ENCODE measurements at places on chromosomes 5 and 9.

GRCh38 chr5:111278858-111279504 is 54.8 kb downstream of the CAMK4 start:
- no peak for DNase-seq

DNA sequence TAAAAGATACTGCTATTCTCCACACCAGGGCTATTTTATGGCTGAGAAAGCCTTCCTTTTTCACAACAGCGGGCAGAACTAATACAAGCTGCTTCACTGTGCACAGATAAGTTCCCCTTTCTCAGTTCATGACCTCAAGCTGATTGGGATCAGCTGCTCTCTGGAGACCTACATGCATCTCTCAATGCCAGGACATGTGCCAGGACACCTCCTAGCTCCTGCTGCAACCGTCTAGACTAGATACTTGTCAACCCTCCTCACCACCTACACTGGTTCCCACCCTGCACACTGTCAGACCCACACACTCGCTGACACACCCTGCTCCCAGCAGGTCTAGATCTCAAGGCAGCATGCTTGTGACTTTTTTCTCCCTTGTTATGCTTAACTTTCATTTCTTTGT is 39.8 kb downstream of the STARD4 start:
- no peak for DNase-seq

GRCh38 chr9:137682428-137683105 is 63.8 kb downstream of the EHMT1 start:
- no peak for DNase-seq

GRCh38 chr5:9644630-9645029 is 14.5 kb upstream of the TAS2R1 start:
- no peak for DNase-seq

DNA sequence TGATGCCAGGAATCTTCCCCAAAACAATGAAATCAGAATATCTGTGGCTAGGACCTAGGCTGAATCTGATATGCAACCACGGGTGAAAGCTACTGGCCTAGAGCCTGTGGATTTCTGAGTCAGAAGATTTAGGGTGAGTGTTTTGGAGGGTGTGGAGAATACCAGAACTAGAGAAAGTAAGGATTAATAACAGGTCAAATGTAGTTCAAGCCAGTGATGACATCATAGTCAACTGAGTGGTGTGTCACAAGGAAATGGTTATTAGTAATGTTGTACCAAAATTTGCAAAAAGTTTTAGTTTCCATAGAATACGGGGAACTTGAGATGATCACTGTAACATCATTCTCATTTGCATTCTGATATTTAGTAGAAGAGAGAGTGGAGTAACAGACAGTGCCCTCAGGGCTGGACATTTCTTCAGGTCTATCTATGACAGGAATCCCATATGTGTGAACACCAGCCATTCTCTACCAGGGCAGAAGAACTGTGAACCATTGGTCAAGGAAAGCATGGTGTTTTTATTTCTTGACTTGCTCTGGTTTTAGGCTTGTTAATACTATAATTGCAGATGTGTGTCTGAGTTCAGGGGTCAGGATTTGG is 3.7 kb downstream of the GALNT12 start:
- no peak for DNase-seq

DNA sequence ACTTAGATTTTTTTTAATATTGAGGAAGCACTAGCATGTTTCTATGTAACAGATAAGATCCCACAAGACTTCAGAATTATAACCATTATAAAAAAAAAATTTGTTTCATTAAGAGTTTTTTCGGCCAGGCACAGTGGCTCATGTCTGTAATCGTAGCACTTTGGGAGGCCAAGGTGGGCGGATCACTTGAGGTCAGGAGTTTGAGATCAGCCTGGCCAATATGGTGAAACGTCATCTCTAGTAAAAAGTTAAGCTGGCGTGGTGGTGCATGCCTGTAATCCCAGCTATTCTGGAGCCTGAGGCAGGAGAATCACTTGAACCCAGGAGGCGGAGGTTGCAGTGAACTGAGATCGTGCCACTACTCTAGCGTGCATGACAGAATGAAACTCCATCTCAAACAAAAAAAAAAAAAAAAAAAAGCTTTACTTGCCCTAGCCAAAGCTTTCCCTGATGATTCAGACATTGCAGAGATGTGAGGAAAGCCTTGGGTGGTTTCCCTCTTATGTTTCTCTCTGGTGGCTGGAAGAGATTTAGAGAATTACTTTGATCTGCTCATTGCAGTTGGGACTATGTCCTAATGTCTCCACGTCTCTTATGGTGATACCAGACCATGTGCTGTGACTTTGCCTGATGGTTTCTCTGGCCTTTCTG is 65.4 kb downstream of the EGFLAM start:
- no peak for DNase-seq

- no peak for DNase-seq
Observed at GRCh38 chr5:103178167-103178566, 58.1 kb downstream of the PPIP5K2 start.

DNA sequence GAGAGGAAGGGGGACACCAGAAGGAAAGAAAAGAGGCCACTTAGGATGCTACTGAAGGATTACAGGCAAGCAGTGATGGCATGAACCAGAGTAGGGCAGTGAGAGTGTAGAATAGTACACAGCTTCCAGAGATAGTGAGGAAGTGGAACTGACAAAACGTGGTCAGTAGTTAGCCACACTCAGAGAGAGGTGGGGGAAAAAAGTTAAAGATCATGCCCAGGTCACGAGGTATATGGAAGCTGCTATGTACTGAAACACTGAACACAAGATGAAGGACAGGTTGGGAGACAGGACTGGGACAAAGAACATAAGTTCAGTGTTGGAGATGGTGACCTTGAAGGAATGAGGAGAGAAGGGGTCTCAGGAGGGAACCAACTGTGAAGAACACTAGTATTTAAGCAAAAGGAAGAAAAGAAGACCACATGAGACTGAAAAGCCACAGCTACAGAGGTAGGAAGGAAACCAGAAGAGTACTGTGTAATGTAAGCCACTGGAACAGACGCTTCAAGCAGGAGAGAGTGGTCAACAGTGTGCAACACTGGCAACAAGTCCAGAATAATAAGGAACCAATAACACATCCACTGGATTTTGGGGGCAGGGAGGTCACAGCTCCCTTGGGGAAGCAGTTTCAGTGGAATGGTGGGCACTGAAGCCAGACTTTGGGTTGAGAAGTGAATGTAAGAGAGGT is 45.5 kb downstream of the ELL2 start:
- DNase-seq = no peak

DNA sequence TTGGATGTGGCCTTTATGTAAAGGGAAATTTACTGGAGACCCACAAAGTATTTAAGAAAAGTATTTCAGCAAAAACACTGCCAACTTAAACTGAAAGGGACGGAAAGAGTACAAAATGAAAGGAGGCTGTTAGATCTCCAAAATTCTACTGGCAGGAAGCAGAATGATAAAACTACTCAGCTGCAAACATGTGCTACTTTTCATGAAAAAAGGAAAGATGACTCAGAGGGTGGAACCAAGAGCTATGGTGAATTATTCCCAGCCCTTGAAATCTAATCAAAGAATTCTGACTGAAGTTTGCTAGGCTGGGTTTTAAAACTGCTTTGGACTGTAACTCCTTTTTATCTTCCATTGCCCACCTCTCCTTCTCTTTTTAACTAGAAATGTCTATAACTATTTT is 58.6 kb upstream of the ZBED3 start:
- no peak for DNase-seq

DNA sequence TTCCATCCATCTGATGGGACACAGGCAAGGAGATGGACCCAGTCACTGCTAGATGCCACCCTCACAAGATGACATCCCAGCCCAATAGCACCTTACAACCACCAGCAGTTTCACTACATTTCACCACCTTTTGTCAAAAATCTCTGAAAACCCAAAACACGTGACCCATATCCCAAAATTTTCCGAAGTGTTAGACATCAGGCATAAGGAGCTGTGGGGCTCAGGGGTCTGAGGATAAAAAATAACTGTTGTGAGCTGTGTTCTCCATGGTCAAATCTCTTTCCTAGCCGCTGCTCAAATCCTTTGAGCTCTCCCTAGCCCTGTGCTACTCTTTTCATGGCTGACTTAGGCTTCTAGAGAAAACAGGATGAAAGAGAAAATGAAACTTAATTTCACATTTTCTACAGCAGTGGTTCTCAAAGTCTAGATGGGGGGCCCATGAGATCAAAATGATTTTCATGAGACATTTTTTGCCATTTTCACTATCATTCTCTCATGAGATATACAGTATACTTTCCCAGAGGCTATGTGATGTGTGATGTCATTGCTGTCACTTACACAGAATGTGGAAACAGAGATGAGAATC is 40.7 kb downstream of the TIMD4 start:
- no peak for DNase-seq

DNA sequence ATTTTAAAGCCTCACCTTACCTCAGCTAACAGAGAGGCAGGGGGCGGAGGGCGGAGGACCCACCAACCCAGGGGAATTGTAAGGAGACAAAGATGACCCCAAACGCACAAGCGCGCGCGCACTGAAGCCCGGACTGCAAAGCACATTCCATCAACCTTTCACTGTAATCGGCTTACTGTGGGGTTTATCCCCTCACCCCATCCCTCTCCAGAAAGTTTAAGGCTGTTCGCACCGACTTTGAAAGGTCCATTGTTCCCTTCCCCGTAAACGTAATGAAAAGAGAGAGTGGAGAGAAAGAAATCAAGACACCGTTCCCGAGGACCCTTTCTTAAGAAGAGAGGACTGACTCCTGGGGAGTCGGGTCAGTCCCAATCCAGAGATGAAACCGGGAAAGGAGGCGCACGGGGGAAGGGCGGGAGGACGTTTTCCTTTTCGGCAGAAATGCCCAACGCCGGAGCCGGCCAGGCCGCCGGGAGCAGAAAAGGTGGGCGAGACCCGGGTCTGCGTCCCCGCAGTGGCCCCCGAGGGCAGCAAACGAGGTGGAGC is 464 bp downstream of the CEMIP2 start:
- no peak for DNase-seq

DNA sequence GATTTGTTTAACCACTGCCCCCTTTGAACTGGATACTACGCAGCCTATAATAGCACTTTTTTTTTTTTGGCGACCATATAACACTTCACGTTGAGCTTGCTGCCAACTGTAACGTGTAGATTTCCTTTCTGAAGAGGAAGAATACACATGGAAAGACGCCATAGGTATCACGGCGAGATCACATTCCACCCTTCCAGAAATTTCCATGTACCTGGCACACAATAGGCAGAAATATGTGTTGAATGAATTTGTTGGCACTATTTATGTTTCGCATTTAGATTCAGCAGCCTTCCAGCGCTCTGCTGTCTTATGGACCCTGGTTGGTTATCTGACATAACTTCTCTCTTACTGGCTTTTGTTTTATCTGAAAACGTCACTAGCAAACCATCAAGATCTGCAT is 250.3 kb downstream of the SLIT3 start:
- DNase-seq = no peak

DNA sequence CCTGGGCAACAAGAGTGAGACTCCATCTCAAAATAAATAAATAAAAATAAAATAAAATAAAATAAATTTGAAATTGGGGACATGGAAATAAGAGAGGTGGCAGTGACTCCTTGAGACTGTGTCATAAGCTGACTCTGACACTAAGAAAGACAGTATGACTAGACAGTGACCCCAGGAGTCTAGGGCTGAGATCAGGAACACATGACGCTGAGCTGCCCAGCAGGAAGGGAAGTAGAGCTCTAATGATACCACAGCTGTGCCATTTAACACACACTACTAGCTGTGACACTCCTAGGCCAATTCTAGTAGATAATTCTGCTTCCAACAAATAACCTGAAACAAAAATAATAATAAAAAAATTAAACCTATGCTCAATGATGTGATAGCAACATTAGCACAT is 293.0 kb downstream of the SEC61B start:
- no peak for DNase-seq

DNA sequence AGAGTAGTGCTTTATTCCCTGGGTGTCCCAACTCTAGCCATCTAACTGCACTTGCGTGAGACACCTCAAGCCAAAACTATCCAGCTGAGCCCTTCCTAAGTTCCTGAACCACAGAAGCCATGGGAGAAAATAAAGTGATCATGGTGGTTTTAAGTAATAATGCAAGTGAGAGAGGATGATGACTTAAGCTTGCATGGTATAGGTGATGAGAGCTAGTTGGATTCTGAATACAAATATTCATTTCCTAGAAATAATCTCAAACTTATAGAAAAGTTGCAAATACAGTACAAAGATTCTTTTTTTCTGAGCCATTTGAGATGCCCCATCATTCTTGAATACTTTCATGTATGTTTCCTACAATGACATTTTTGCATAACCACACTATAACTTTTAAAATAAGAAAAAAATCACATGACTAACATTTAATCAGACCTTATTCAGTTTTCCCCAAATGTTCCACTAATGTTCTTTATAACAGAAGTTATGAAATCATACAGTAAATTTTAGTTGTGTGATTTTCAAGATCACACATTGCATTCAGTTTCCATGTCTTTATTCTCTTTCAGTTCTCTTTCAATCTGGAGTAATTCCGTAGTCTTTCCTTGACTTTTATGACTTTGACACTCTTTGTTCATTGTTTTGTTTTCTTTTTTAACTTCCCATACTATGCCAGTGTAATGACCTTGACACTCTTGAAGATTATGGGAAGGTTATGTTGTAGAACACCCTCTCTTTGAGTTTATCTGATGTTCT is 5.5 kb upstream of the AK3 start:
- DNase-seq = no peak

DNA sequence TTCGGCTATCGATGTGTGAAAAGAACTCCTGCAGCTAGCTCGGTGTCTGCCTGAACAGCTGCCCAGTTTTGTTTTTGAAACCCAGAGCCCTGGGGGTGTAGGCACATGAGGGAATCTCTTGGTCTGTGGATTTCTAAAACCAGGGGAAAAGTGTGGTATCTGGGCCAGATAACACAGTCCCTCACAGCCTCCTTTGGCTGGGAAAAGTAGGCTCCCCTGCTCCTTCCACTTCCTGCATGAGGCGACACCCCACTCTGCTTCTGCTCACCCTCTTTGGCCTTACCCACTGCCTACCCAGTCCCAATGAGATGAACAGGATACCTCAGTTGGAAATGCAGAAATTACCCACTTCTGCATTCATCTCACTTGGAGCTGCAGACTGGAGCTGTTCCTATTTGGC is 9.5 kb upstream of the CDO1 start:
- no peak for DNase-seq

DNA sequence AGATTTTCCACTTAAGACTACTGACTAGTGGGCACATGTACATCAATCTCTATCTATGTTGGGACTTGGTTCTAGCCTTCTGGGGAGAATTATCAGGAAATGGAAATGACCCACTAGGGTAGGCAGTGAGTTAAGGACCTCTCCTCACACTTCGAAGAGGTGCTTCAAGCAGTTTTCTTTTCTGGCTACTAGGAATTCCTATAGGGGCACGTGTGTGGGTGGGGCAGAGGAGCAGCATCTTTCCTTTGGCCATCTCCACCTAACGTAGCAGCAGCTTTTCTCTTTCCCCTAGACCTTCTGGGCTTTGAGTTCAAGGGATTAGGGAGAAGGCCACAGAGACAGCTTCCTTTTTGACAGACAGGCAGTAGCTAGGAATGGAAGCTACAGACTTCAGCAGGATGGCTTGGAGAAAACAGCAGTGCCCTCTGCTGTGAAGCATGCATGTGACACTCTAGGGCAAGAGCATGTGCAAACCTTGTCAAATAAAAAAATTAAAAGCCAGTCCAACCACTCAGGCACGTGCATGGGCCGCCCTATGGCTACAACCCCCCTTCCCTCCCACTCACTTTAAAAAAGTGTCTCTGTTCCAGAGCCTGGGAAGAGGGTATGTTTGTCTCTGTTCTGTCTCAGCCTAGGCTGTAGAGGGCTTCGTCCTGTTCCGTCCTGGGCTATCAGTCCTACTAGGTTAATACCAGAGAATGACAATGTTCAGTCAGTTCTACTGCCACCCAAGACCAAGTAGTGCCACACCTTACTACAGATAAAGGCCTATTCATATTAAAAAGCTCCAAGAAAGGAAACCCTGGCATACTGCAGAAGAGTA is 8.7 kb upstream of the GFRA3 start:
- no peak for DNase-seq
